Activated CD8-positive, alpha-beta memory T cell treated with anti-CD3 and anti-CD28 coated beads for 48 hours (primary cell): ENCODE measurements at places on chromosomes 16 and 17.

GRCh38 chr17:33463887-33464286 is 170.8 kb upstream of the ASIC2 start:
- no peak for DNase-seq

DNA sequence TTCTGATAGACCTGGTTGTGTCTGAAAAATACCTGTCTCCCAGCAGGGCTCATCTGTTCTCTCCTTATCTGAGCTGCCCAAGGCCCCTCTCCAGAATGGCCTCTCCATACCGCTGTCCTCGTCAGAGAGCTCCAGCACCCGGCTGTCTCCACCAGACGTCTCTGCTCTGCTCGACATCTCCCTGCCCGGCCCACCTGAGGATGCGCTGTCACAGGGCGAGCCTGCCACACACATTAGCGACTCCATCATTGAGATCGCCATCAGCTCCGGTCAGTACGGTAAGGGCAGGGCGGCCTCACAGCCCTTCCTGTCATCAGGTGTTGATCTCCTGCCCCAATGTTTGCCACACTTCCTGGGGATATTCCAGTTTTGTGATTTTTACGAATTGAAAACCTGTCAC is 10.2 kb upstream of the JPT2 start:
- no peak for DNase-seq

DNA sequence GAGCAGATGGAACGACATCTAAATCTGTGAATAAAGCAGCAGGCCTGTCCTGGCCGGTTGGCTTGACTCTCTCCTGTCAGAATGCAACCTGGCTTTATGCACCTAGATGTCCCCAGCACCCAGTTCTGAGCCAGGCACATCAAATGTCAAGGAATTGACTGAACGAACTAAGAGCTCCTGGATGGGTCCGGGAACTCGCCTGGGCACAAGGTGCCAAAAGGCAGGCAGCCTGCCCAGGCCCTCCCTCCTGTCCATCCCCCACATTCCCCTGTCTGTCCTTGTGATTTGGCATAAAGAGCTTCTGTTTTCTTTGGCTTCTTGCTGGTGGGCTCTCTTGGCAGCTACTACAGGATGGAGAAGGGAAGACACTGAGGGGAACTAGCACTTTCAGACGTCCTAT is 4.1 kb upstream of the RSAD1 start:
- no peak for DNase-seq

- DNase-seq: no peak
These were observed 19.8 kb upstream of the ZFP90 start for GRCh38 chr16:68519225-68519745.

DNA sequence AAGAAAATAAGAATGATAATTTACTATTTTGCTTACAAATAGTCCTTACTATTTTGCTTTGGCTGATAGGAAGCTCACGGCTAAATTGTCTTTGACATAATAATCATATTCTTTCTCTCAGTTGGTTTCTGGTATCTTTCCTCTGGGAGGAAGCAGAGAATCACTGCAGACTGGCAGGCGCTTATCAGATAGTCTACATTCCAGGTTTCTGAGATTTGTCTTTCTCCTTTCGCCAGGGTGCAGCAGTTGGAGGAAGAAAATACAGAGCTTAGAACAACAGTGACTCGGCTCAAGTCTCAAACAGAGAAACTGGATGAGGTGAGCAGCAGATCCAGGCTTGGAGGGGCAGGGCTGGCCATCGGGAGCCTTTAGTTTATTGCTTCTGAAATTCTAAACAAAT is 136.1 kb downstream of the RAB11FIP4 start:
- DNase-seq: no peak

- DNase-seq: no peak
These were observed 12.0 kb upstream of the SLC16A5 start for GRCh38 chr17:75075597-75076336.

DNA sequence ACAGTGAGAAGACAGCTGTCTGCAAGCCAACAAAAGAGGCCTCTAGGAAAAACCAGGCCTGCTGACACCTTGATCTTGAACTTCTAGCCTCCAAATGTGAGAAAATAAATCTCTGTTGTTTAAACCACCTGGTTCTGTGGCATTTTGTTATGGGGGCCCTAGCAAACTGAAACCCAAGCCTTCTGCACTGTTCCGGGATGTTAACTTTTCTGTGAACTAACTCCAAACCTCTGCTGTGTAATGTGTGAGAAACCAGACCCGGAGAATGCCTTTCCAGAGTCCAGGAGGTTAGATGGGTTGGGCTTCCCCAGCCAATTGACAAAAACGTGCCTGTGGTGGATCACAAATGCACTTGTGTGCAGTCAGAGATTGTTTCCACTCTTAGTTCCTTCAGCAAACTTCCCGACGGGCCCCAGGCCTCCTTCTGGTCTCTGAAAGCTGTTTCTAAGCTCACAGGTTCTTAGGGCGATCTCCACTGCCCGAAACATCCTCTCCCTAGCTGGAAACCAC is 13.6 kb upstream of the GGA2 start:
- DNase-seq: no peak

DNA sequence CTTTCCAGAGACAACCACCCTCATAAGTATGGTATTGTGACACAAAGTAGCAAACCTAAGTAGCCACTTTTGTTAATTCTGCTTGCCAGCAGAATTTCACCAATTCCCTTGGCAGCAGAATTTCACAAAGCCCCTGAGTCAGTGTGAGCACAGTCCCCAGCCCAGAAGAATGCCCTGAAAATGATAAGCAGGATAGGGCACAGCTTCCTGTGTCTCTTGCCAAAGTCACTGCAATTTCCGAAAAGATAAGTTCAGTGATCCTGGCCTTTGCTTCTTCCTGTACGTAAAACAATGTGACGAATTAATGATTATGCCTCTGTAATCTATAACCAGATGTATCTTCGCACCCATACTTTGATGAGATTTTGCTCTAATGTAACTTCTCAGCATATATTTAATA is 16.0 kb upstream of the WIPF2 start:
- DNase-seq: no peak

GRCh38 chr16:26345966-26346365 is 654.2 kb downstream of the HS3ST4 start:
- DNase-seq: no peak

DNA sequence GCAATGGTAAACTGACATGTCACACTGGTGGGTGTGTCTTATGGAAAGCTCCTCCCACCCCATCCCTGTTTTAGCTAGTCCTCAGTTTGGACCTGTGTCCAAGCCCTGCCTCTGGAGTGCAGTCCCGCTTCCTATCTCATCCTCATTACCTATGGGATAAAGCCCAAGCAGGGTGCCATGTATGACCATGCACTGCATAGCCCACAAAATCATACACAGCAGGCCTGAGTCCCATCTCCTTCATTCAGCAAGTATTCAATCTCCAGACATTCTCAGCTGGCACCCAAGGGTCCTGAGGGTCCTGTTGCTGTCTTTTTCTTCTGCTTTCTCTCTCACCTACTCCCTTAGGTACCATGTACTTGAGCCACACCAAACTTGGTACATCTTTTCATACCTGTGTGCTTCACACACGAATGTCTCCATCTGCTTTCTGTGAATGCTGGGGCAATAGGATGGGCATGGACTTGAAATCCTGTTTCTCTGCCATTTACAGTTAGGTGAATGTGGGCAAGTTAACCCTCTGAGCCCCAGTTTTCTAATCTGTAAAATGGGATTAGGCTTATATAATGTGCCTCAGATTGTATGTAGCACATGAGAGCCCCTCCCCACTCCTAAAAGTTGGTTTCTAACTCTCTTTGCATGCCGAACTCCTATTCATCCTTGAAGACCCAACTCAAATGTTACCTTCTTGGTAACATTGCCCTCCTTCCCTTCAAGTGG is 28.5 kb downstream of the TNS4 start:
- DNase-seq: no peak

GRCh38 chr16:77971306-77972061 is 50.9 kb upstream of the CLEC3A start:
- DNase-seq: peak; percentile 53

GRCh38 chr16:50360779-50361178 is 8.0 kb downstream of the BRD7 start:
- no peak for DNase-seq

- no peak for DNase-seq
These were observed 5.1 kb downstream of the GGA2 start for GRCh38 chr16:23505180-23505665.

DNA sequence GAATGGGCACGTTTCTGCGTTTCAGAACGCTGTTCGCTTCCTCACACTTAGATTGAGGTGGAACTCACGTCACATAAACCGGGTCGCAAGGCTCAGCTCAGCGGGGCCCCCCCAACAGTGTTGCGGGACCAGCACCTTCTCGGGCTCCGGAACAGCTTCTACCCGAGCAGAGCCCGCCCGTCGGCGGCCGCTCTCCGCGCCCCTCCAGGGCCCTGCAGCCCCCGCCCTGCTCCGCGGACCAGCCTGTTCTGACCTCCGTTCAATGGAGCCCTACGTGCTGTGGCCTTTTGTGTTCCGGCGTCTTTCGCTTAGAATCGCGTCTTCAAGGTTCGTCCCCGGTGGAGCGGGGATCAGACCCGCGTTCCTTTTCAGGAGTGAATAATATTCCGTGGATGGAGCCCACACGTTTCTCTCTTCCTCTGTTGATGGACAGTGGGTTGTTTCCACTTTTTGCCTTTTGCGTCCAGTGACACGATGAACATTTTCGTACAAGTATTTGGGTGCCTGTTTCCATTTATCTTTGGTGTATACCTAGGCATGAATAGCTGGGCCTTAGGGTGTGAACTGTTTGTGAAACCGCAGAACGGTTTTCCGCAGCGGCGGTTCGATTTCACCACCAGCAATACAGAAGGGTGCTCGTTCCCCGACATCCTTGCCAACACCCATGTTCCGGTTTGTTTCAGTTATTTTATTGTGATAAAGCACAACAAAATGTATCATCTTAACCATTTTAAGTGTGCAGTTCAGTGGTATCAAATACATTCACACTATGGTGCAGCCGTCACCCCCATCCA is 2.3 kb upstream of the SLC22A31 start:
- no peak for DNase-seq

DNA sequence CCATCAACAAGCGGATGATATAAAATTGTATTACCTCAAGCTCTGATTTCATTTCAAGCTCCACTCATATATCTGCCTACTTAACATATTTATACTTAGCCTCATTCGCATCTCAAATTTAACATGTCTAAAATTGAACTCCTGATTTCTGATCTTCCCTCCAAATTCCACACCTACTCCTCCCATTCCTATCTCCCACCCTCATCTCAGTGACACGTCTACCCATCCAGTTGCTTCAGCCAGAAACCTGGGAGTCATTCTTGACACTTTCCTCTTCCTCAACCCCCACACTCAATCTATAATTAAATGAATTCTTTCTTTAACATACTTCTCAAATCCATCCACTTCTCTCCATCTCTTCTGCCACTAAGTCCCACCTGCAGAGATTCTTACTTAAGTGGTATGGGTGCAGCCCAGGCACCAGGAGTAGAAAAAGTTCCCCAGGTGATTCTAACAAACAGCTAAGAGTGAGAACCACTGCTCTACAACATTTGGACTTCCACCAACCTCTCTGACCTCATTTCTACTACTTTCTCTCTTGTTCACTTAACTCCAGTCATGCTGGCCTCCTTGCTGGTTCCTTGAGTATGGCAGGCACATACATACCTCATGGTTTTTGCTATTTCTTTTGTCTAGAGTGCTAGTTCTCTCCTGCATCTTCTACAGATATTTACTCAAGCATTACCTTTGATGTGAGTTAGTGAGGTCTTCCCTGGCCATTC is 18.1 kb downstream of the SPOP start:
- no peak for DNase-seq

DNA sequence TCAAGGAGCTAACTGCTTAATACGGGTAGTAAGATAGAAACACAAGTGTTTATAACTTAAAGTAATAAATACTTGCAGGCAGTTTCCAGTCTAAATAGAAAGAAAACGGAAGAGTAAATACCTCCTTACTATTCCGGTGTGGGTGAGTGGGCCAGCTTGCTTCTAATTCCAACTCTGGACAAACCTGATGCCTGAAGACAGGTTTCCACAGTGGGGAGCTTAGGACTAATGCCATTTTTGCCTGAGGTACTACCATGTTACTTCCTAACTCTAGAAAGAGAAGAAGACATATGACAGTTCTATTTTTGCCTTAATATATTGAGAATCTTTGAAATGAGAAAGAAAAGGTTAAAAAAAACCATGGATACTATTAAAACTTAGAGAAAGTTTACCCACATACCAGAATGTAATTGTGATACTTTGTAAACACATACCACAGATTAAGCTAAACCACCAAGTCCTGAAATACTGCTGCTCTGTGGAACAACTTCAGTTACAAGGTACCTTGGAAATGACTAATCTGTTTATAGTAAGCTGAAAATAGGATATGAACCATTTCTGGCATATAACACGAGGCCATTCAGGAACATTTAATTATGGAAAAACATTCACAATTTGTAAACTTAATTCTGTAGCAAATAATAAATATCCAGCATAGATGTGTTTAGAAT is 70.2 kb downstream of the ZZEF1 start:
- no peak for DNase-seq

DNA sequence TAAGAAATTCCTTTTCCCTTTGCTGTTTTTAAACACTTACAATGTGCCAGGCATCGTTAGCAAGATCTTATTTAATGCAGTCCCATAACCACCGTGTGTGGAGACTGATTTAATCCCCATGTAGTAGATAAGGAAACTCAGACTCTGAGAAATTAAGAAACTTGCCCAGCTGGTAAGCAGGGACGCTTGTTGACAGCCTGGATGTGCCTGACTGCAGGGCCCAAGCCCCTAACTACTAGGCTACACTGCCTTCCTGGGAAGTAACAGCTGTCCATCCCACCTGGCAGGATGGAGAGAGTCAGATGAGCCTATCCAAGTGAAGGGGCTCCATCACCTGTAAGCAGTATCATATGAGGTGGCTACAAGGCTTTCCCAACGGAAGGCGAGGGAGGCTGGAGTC is 23.1 kb downstream of the CDK5RAP3 start:
- no peak for DNase-seq

GRCh38 chr17:78412403-78412802 is 34.0 kb downstream of the PGS1 start:
- DNase-seq: no peak

- DNase-seq: no peak
These were observed 16.9 kb downstream of the ITGAX start for GRCh38 chr16:31371619-31372484.

GRCh38 chr16:27784351-27785306 is 234.7 kb downstream of the KATNIP start:
- no peak for DNase-seq

DNA sequence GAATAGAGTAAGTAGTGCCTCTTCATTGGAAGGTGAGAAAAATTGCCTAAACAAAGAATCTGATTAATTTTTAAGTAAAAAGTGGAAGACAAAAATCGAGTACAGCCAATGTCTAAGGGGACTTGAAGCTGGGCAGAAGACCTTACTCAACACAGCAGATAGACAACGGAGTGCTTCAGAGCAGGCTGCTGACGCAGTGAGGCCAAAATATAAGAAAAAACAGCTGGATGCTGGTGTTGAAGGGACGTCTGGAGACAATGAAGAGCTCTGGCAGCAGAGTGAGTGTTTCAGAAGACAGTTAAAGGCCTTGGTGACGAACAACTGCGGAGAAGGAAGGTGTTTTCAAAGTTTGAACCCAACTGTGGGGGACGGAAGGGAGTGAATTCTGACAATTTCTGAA is 169.8 kb downstream of the MRTFB start:
- no peak for DNase-seq
